EL (cell line): ENCODE measurements at places on chromosomes 13 and 19.

DNA sequence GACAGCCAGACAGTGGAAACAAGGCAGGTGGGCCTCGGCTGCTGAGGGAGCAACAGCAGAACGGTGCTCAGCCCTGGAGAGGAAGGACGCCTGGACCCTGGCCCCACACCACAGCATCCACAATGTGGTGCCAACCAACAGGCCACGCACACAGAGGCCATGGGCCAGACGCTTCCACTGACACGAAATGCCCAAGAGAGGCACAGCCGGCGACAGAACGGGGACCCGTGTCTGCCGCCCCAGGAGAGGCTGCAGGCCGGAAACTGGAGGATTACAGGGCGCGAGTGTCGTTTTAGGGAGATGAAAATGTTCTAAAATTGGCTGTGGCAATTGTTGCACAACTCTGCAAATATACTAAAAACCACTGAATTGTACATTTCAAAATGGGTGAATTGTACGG lies 69.7 kb downstream of the RASA3 start:
- no peak for DNase-seq

GRCh38 chr19:30722186-30722585 lies 350.0 kb downstream of the ZNF536 start:
- no peak for DNase-seq

DNA sequence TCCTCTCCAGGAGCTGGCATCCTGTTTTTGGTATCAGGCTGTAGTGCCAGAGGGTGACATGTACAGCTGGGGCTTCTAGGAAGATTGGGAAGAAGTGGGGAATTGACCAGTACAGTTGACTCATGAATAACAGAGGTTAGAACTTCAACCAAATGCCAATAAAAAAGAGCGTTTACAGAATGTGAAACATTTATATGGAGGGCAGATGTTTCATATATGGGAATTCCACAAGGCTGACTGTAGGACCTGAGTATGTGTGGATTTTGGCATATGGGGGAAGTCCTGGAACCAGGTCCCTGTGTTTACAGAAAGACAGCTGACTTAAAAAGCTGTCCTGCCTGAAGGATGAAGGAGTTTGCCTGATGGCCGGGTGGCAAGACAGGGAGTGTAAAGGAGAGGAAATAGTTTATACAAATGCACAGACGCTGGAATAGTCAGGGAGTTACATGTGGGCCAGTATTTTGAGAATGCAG lies 5.2 kb downstream of the CHAMP1 start:
- peak; percentile 95 for DNase-seq

DNA sequence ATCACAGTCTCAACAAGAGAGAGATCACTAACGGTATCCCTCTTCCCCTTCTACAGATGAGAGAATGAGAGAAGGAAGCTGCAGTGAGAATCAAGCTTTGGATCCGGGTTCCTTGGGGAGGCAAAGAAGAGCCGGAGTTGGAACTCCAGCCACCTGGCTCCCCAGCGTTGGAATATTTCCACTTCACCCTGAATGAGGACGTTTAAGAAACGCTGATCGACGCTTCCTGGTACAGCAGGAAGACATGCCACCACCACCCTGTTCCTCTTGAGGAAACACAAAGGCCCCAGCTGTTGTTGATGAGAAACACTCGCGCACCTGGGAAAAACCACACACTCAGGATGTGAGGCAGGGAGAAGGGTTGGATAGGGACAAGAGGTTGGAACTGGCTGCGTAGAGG lies 11.3 kb upstream of the CACNG8 start:
- DNase-seq = no peak

GRCh38 chr19:39867133-39867532 lies 21.0 kb upstream of the FBL start:
- no peak for DNase-seq
